ENCODE measurements at places on chromosomes 11 and 22.

DNA sequence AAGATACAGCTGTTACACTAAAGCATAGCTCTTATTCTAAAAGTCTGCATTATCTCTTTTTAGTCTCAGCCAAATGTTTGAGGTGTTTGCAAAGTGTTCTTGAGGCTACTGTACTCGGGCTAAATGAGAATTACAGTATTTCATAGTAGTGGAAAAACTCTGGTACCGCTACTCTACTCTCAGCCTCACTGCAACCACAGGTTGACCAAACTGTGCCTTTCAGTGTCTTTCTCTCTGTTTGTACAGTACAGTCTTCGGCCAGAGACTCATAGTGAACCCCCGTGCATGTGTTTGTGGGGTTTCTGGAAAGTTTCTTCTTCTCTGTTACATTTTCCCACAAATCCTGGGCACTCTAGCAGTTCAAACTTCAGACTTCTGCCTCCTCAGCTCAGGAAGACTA, 7.4 kb upstream of the LUZP2 start:
- no peak for DNase-seq

GRCh38 chr11:111917312-111917711, 1.4 kb upstream of the C11orf52 start:
- no peak for DNase-seq

GRCh38 chr11:20002312-20003216, 157.7 kb downstream of the DBX1 start:
- no peak for DNase-seq

- no peak for DNase-seq
Measured at GRCh38 chr11:128482512-128483191, 104.7 kb downstream of the ETS1 start.

DNA sequence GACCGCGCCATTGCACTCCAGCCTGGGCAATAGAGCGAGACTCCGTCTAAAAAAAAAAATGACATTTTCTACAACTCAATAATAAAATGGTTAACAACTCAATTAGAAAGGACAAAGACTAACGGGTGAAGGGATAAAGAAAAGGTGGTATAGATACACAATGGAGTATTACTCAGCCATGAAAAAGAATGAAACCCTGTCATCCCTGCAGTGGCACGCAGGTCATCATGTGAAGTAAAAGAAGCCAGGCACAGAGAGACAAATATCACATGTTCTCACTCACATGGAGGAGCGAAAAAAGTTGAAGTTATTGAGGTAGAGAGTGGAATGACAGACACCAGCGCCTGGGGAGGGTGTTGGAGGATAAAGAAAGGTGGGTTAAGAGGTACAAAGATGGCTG, 39.0 kb downstream of the WNT7B start:
- no peak for DNase-seq

- no peak for DNase-seq
Measured at GRCh38 chr11:10038521-10039302, 255.3 kb downstream of the SBF2 start.

DNA sequence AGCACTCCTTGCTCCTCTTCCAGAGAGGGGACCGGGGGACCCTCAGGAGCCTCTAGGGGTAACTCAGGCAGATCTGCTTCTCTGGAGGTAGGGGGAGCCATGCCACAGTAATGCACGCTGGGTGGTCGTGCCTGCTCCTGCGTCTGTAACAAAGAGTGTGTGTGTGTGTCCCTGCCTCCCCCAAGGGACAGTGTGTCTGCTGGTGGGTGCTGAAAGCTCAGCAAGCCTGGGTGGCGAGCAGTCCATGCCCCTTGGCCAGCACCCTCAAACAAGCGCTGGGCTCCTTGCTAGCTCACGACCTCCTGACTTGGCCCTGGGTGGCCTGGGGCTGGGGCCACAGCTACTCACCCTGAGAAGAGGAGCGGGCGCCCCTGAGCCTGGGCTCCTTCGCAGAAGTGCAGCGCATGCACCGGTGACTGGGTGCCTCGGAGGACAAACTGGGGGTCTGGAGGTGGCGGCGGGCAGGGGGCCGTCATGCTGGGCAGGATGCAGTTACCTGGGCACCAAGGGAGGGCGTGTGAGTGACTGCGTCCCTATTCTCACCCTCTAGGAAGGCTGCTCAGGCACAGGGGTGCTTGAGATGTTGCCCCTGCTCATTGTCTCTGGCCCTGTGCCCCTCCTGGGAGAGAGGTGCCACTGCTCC, 33.7 kb downstream of the GNB1L start:
- DNase-seq = no peak

- no peak for DNase-seq
Measured at GRCh38 chr22:46800102-46800857, 37.8 kb downstream of the TBC1D22A start.

GRCh38 chr22:42432020-42432596, at the start of gene NFAM1:
NFAM1 (minus strand) TSS chr22:42432403; CDS start chr22:42432357, 46 bp downstream.
- no peak for DNase-seq

- no peak for DNase-seq
Measured at GRCh38 chr11:122159173-122159721, 43.2 kb upstream of the BLID start.

- no peak for DNase-seq
Measured at GRCh38 chr11:133337951-133338418, 194.3 kb downstream of the OPCML start.

DNA sequence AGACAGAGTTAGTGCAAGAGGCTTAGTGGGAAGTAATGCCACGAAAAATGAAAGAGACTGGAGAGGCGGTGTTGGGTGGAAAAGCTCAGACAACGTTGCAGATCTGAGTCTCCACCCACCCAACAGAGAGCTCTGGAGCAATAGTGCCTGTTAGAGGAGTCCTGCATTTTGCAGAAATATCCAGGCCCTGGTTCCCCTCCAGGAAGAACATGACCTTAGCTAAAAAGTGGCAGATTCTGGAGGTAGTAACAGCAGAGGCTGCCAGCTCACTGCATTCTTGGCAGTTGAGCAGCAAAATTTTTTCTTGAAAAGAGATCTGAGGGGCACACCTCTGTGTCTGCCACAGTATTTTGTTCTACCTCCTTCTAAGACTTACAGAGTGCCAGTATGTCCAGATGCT, 27.7 kb upstream of the BIRC3 start:
- no peak for DNase-seq

GRCh38 chr11:129434641-129435498, 59.2 kb downstream of the BARX2 start:
- DNase-seq = no peak

GRCh38 chr11:93033093-93033492, 63.6 kb downstream of the MTNR1B start:
- DNase-seq = no peak

GRCh38 chr22:43136255-43136654, 6.9 kb downstream of the MCAT start:
- DNase-seq = no peak

DNA sequence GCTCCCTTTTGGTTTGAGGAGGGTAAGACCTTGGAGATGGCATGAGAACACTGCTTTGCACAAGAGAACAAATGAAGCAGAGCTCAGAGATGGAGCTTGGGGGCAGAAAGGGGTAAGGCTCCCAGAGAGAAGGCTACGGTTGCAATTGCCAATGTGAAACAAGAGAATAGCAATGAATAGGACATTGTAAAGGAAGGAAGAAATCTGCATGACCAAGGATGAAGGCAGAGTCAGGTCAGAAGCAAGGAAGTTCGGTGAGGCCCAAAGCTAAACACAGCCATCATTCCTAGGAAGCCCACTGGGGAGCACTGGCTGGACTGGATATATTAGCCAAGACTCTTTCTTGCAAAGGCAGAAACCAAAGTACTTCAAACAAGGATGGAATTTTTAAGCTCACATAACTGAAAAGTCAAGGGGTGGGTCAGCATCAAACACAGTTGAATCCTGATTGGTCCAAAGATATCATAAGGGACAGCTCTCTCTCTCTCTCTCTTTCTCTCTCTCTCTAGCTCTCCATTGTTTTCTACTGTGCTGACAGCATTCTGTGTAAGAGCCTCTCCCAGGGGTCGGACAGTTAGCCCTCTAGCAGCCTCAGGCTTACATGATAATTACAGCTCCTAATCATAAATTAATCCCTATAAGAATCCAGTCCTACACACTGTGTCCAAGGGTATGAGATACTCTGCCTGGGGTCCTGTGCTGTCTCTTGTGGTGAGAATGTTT, 484.3 kb downstream of the SOX6 start:
- no peak for DNase-seq

- DNase-seq = no peak
Measured at GRCh38 chr22:47443836-47444745, 681.6 kb downstream of the TBC1D22A start.

- no peak for DNase-seq
Measured at GRCh38 chr11:76839311-76839710, 21.4 kb upstream of the ACER3 start.

DNA sequence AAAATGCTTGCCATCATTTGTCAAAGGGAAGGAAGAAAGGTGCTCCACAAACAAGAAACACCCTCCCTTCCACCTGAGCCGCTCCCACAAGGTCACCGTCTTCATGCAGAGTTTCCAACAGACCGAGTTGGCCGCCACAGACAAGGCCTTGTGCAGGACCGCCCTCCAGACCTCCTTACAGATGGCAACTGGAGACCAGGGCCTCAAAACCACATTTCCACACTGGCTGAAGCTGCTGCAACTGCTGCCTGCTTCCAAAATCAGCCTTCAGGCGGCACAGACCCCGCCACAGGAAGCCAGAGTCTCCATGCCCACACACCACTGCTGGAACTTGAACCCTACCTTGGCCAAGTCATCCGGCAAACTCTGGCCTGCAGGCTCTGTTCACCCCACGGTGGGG, 6.3 kb downstream of the DEAF1 start:
- no peak for DNase-seq

GRCh38 chr22:42279425-42280020, 9.1 kb upstream of the TCF20 start:
- no peak for DNase-seq

GRCh38 chr22:23784215-23784732, 2.5 kb upstream of the SMARCB1 start:
- DNase-seq = no peak

- DNase-seq = no peak
Measured at GRCh38 chr11:12267921-12268320, 109.5 kb upstream of the PARVA start.

GRCh38 chr11:69645801-69646492, 5.0 kb downstream of the CCND1 start:
- no peak for DNase-seq

- no peak for DNase-seq
Measured at GRCh38 chr22:29225422-29226090, 19.9 kb downstream of the EMID1 start.

DNA sequence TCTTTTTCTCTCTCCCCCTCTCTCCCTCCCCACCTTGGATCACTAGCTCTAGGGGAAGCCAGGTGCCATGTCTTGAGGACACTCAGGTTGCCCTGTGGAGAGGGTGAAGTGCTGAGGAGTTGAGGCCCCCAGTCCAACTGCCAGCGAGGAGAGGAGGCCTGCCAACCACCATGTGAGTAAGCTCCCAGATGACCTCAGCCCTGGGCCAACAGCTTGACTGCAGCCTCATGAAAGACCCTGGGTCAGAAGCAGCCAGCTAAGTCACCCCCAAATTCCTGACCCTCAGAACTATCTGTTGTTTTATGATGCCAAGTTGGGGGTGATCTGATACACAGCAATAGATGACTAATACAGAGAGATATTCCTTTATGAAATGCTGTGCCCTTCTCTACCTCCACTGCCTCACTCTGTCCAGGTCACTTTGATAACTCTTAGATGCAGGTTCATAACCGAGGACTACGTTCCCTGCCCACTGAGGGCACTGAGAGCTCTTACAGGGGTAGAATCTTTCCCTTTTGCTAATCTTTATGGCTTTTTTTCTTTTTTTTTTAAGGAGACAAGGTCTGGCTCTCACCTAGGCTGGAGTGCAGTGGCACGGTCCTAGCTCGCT, 8.0 kb downstream of the ARFGAP3 start:
- no peak for DNase-seq

GRCh38 chr11:125995313-125995712, 49.5 kb downstream of the VSIG10L2 start:
- DNase-seq = no peak

- DNase-seq = no peak
Measured at GRCh38 chr11:68431984-68432645, 28.4 kb upstream of the PPP6R3 start.

GRCh38 chr11:9470765-9471164, 10.0 kb downstream of the ZNF143 start:
- no peak for DNase-seq

DNA sequence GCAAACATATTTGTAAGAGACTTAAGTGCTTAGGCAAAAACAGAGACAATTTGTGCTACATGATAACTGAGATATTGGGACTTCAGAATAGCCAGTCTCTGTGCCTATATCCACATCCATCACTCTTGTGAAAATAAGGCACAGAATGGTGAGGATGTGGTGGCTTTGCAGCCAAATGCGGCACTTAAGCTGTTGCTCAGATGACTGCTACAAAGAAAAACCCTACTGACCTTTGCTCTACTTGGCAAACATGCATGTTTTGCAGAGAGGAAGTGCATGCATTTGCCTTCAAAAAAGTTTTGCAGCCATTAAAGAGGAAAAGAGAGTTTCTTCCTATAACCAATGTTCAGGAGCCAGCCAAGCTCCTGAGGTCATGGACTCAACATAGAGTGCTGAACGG, 675.0 kb upstream of the KIRREL3 start:
- DNase-seq = no peak

- DNase-seq = no peak
Measured at GRCh38 chr11:105767931-105768330, 158.1 kb downstream of the GRIA4 start.

DNA sequence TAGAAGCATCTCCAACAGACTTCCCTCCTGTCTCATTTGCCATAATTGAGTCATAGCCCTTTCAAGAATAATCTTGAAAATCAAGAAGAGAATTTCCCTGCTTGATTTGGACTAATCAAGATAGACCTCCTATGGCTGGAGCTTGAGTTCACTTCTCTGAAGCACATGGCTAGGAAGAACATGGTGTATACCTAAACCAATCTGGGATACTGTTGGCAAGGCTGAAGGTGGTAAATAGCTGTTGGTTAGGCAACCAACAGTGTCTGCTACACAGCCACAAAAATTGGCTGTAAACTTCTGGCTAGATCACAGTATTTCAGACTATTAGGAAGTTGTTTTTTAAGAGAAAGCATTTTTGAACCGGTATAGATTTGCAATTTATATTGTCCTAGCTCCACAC, 4.9 kb downstream of the CRYAB start:
- DNase-seq = no peak

GRCh38 chr11:126466236-126467045, 111.0 kb downstream of the ST3GAL4 start:
- no peak for DNase-seq

GRCh38 chr11:67634366-67635230, 4.9 kb upstream of the NUDT8 start:
- DNase-seq = no peak

GRCh38 chr22:25395468-25395867, 169.0 kb upstream of the GRK3 start:
- DNase-seq = no peak

GRCh38 chr22:42893371-42894150, 36.5 kb upstream of the ARFGAP3 start:
- no peak for DNase-seq

All from AG04449 (cell line).